ENCODE measurements at places on chromosomes 13 and 19.

DNA sequence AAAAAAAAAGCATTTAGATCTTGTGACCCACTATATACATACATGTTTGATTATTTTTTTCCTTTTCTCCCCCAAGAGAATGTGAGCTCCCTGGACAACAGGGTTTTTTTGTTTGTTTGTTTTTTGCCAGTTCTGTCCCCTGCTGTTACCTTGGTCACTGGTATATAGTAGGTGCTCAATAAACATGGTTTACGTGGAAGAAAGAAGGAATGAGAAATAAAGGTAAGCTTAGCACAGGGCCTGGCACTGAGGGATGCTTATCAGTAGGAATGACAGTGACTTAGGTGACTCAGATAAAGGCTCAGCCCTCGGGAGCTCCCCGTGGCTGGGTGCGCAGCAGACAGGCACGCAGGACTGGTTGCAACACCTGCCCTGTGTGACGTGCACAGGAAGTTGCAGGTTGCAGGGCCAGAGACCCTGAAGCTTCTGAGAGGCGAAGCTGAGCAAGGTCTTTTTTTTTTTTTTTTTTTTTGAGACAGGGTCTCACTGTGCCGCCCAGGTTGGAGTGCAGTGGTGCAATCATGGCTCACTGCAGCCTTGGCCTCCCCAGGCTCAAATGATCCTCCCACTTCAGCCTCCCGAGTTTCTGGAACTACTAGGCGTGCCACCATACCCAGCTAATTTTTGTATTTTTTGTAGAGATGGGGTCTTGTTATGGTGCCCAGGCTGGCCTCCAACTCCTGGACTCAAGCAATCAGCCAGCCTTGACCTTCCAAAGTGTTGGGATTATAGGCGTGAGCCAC is 10.3 kb upstream of the PAK4 start:
- DNase-seq, result no peak

- DNase-seq, result no peak
Measured at GRCh38 chr13:32695602-32696250, 109.5 kb downstream of the PDS5B start.

GRCh38 chr19:926589-927350 is 935 bp downstream of the ARID3A start:
- DNase-seq, result peak; percentile 79

- DNase-seq, result no peak
Measured at GRCh38 chr13:24093047-24093446, 67.5 kb upstream of the SPATA13 start.

DNA sequence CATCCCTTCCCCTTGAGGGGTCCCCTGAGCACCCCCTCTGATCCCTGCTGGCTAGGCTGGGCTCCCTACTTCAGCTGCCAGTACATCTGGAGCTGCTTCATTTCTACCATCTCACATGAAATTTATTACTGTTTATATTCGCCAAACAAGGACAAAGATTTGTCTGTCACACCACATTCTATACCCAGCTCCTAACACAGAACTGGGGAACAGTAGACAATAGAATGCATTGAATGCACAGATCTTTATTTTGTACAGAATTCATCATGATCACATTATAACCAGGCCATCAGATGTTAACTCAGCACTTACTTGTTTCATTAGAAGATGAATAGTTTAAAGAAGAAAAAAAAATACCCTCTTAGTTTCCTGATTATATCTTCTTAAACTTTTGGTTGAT is 159.4 kb downstream of the KLF5 start:
- no peak for DNase-seq

GRCh38 chr13:66826398-66826797 is 403.7 kb downstream of the PCDH9 start:
- DNase-seq, result no peak

DNA sequence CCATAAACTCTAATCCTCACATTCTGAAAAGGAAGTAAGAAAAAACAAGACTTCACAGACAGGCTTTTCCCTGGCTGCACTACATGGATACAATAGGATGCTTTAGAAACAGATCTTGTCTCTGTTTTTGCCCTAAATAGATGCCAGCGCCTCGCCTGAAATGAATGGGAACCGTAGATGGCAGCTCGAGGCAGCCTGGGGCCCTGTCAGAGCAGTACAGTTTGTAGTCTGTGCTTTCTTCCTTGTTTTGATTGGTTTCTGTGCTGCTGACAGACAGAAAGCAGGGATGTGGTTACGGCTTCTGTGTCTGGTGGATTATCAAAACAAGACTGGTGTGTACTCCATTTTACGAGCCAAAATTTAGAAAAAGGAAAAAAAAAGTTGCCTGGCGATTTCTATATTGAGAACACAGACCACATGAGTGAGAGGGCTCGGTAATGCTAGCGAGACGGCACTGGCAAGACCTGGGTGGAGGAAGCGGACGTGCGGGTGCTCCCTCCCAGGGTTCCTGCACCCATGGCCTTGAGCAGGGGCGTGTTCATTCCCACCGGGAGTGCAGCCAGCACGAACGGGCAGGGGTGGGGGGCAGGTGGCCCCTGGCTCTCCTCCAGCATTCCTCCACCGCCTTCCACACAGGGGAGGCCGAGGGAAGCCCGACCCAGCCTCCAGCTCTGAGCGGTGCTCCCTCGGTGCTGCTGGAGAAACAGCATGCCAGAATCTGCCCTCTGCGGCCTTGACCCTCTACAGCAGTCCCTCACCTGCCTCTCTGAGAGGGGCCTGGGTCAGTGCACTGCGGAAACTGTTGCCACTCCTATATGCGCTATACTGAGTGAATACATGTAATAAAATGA is 37.6 kb upstream of the C1QTNF9 start:
- peak; percentile 83 for DNase-seq

All from activated effector memory CD4-positive, alpha-beta T cell treated with anti-CD3 and anti-CD28 coated beads, Interleukin-2, amount 50 U/mL, for 16 hours (primary cell).